ENCODE measurements at places on chromosomes 4 and X.

GRCh38 chrX:20315140-20315539 is 48.4 kb upstream of the RPS6KA3 start:
- peak; percentile 18 for DNase-seq

DNA sequence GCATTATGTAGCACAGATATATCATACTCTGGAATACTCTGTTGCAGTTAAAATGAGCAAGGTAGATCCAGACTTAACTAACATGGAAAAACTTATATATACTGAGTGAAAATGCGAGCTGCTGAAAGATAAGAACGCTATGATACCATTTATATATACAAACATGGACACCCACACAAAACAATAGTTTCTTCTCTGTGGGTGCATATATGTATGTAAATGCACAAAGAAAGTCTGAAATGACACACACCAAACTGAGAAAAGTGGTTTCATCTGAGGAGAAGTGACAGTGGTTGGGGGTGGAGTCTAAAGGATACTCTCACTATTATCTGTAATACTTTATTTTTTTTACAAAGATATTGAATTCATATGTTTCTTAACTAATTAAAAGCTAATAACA is 12.2 kb upstream of the FGF2 start:
- no peak for DNase-seq

- no peak for DNase-seq
Observed at GRCh38 chr4:93648258-93648657, 180.3 kb upstream of the ATOH1 start.

DNA sequence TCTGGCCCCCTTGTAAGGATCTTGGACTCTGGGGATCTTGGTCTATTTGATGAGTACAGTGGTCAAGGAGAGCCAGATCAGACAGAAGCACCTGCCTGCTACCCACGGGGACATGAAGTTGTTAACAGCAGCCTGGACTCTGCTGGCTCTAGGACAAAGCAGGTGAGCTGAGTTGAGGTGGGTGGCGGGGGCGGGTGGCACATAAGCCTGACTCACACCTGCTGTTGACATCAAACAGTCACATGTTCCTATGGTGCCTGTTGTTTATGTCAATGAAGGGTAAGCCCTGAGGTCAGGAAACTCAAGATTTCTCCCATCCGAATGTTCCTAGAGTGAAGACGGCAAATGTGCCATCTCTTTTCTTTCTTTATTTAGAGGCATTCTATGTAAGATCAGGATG is 50.1 kb upstream of the CLNK start:
- no peak for DNase-seq

GRCh38 chrX:12992544-12993118 is 17.7 kb downstream of the TMSB4X start:
- DNase-seq = no peak

GRCh38 chr4:7347981-7348380 is 86.7 kb downstream of the PSAPL1 start:
- DNase-seq = no peak

Data from colonic mucosa (tissue), 4 donors.